Sigmoid colon (tissue), 7 donors: ENCODE measurements at places on chromosomes 7 and 10.

DNA sequence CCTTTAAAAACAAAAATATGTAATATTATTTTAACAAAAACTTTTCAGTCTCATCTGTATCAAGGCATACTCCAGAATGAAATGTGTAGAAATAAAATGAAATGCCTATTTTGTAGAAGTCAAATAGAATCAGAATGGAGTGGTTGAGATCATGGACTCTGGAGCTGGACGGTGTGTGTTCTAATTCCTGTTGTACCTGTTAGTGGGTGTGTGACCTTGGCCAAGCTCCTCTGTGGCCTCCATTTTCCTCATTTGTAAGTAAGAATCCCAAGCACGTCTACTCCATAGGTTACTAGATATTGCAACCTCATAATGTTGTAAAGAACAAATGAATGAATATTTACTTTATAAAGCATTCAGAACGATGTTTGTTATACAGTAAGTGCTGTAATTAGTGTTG is 74.9 kb downstream of the HDAC9 start:
- DNase-seq: no peak

GRCh38 chr10:77641344-77641743 is 3.7 kb upstream of the KCNMA1 start:
- DNase-seq: no peak

DNA sequence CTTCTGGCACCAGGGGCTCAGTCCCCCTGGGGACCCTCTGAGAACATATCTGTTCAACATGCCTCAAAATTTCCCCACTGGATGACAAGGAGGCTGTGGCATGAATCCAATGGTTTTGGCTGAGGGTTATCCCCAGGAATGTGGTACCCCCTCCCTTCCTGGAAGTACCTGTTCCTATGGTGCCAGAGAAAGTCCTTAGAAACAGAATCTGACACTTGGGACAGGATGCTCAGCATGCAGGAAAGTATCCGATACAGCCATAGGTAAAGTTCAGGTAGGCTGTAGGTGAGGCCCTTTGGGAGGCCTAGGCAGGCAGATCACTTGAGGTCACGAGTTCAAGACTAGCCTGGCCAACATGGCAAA is 42.7 kb upstream of the A1CF start:
- no peak for DNase-seq

DNA sequence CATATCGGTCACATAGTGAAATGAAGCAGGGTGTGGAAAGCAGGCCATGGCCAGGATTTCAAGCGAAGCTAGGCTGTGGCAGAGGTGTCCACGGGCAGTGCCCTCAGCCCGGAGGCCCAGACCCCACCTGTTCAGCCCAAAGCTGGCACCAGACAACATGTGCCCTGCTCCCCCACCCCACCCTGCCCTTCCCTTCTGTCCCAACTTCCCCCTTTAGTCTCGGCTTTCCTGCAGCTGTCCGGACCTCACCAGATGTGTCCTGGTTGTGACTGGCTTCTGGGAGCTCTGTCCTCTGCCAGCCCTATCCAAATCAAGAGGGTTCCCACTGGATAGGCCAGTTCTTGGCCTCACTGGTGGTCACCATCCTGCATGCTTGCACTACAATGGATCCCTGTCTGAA is 37.3 kb downstream of the ADAM12 start:
- DNase-seq: no peak
